ENCODE measurements at places on chromosomes 1 and 21.

- no peak for DNase-seq
These were observed 3.9 kb upstream of the CDK18 start for GRCh38 chr1:205500240-205501233.

DNA sequence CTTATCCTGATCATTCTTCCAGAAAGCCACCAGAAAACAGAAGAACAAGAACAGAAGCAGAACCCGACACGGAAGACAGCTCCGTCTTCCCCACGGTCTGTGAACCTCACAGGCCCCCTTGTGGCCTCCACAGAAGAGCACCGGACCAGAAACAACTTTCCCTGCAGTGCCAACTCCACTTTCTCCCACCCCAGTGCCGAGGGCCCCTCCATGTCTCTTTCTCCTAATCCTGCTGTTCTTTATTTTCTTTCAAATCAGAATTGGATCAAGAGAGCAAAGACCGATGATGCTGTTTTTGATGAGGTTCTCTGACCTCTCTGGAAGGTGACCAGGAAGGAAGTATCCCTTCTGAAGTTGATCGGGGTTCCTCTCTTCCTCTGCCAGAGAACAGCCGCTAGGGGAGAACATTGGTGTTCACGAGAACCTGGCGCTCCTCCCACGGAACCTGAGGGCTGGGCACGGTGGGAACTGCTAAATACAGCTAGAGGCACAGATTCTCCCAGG lies 58.9 kb upstream of the CTTNBP2NL start:
- no peak for DNase-seq

GRCh38 chr1:168088511-168089325 lies 48.0 kb downstream of the GPR161 start:
- DNase-seq = no peak

GRCh38 chr1:164880199-164880598 lies 321.2 kb downstream of the PBX1 start:
- no peak for DNase-seq

DNA sequence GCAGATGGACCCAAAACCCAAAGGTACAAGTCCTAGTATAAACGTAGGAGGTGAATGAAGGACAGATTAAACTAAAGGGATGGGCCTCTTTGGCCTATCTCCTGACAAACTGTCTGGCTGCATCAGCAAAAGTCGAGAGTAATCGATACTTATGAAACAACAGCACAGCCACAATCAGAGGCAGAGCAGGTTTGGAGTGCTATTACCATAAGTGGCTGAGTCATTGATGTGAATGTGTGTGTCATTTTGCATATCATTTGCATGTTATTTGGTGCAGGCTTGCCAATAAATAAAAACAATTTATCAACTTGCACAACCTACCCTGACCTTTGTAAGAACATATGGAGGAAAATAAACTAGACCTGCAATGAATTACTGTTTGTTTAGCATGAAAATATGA lies 283.1 kb downstream of the NUF2 start:
- no peak for DNase-seq

DNA sequence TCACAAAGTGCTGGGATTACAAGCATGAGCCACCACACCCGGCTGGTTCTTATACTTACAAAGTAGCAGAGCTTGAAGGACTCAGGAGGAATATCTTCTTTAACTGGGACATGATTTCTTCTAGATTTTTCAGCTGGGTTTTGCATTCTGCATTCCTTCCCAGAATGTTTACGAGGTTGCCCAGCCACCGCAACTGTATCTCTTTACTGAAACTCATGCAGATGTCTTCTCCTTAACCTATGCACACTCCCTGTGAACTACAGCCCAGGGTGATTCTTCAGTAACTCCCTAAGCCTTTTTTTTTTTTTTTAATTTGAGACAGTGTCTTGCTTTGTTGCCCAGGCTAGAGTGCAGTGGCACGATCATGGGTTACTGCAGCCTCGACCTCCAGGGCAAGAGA lies 8.7 kb upstream of the DOP1B start:
- no peak for DNase-seq

DNA sequence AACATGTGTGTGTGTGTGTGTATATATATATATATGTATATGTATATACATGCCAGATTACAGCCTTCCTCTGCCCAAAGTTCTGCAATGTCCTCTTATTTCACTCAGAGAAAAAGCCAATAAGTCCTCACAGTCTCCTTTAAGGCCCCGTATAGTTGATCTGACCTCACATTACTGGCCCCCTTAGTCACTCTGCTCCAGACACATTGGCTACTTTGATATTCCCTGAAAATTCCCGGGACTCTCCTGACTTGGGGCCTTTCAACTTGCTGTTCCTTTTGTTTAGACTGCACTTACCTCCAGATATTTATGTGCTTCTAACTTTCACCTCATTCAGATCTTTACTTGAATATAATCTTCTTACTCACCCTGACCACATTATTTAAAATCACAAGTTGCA lies 4.2 kb upstream of the BSDC1 start:
- DNase-seq = no peak

GRCh38 chr1:30756206-30756544 lies 1.4 kb downstream of the LAPTM5 start:
- no peak for DNase-seq

GRCh38 chr1:24257373-24257772 lies 61.8 kb upstream of the GRHL3 start:
- DNase-seq = no peak

DNA sequence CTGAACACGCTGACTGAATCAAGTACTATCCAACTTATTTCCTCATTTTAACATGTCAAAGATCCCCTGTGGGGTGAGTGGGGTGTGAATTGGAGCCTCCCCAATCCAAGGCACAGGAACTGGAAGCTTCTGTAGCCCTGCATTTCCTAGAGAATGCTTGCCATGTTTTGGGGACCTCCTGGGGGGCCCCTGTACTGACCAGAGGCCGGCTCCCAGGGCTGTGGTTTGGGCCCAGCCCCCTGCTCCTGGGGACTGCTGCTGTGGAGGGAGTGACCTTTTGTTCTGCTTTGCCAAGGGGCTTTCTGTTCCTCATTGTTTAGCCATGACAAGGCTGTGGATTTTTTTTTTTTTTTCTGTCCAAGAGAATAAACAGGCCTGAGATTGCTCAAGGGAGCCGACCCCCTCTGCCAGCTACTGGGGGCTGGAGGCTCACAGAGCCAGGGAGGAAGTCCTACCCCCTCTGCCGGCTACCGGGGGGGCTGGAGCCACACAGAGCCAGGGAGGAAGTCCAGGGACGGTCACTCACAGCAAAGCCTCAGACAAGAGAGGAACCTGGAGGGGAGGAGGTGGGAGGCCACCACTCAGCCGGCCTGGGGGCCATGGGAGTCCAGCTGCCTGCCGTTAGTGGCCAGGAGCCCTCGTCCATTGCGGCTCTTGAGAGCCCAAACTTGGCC lies 17.4 kb downstream of the TNFRSF1B start:
- DNase-seq = no peak

DNA sequence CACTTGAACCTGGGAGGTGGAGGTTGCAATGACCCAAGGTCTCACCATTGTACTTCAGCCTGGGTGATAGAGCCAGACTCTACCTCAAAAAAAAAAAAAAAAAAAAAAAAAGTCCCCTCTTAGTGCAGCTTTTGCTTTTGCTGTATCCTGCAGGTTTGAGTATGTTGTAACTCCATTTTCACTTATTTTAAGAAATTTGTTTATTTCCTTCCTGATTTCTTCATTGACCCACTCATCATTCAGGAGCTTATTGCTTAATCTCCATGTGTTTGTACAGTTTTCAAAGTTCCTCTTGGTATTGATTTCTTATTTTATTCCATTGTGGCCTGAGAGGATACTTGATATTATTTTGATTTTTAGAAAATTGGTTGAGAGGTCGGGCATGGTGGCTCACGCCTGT lies 50.9 kb upstream of the AK4 start:
- DNase-seq = no peak

All from activated effector memory CD4-positive, alpha-beta T cell treated with Interleukin-2 at 50 U/mL for 16 hours (primary cell).